Amniotic epithelial cell (primary cell): ENCODE measurements at places on chromosomes 4 and X.

- DNase-seq: no peak
Observed at GRCh38 chr4:118842055-118842454, 6.1 kb upstream of the SEC24D start.

- DNase-seq: no peak
Observed at GRCh38 chrX:154487518-154488290, 1.3 kb upstream of the UBL4A start.

- peak; percentile 80 for DNase-seq
Observed at GRCh38 chrX:106917830-106918500, 2.2 kb upstream of the CLDN2 start.

- no peak for DNase-seq
Observed at GRCh38 chr4:144782345-144782744, 136.4 kb downstream of the HHIP start.

DNA sequence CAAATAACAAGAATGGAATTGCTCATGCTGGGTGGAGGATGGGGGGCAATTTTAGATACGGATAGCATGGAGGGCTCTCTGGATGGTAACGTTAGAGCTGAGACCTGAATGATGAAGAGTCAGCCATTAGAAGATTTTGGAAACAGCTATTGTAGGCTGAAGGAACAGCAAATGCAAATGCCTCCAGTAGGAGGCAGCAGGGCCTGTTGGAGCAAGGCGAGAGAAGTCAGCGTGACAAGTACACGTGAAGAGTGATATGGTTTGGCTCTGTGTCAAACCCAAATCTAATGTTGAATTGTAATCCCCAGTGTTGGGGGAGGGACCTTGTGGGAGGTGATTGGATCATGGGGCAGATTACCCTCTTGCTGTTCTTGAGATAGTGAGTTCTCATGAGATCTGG is 59.3 kb upstream of the SOD3 start:
- peak; percentile 16 for DNase-seq

GRCh38 chr4:1746265-1746691 is 25.0 kb downstream of the TACC3 start:
- peak; percentile 48 for DNase-seq

GRCh38 chr4:176838601-176839433 is 46.1 kb upstream of the VEGFC start:
- DNase-seq: peak; percentile 41

GRCh38 chr4:576991-577498 is 950 bp upstream of the TMEM271 start:
- DNase-seq: no peak
